ENCODE measurements at places on chromosomes 5 and 9. TPM values are rescaled to one million over a fixed set of nuclear protein-coding genes. Genes with fewer than 3 reads are reported as not detected.

The SKP2 gene
- total RNA-seq, result 30.5 TPM

The PTPN3 gene
- total RNA-seq, result 43.8 TPM

The FGF1 gene
- not detected for total RNA-seq

The RORB gene
- total RNA-seq, result not detected

GRCh38 chr9:69975681-69976080 lies 68.0 kb upstream of the MAMDC2 start:
- DNase-seq, result no peak

DNA sequence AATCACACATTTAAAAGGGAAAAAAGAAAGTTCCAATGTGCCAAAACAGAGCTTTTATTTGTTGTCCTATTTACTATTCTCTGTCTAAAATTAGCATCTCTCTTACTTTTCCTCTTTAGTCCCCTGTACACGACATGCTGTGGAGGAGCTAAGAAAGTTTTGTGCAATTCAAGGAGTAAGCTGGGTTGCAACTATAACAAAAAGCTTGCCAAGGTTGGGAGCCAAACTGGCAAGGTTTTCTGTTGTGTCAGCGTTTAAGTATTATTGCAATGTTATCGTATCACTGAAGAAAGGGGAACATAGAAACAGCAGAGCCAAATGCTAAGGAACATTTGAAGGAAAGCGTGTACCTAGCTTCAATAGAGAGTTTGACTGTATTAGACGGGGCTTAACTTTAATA lies 680.8 kb downstream of the CETN3 start:
- no peak for DNase-seq

GRCh38 chr5:141923448-141924313 lies at the start of gene DELE1:
TSS of gene DELE1 (plus strand) at chr5:141923871. CDS start at chr5:141923942, 71 bp downstream.
- DNase-seq, result peak; percentile 98

GRCh38 chr9:133803028-133803585 lies 65.0 kb upstream of the SARDH start:
- no peak for DNase-seq

DNA sequence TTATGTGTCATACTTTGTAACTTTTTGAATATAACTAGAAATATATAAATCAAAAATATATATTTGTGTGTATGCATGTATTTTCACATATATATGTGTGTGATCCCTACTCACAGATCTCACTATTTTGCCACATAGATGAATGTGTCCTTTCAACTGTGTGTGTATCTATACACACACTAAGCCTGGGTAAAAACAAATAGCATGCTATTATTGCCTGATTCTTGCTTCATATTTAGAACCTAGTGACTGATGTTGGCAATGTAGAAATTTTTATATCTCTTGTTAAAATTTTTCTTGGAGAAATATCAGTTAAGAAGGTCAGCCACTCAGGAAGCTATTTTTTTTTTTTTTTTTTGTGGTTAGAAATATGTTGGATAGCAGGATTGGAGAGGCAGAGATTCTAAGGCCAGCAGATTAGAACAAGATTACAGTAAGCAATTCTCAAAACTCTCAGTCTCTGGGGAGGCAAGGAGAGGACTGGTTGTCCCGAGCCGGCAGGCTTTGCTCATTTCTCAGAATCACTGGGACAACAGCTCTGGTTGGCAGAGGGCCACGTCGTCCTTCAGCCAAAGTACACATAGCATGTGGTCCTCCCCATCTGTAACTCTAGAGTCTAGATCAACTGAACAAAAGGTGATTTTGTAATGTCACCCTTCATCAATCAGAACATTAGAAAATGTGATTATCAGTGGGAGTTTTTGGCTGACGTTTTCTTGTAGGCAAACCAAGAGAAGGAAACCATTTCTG lies 19.7 kb downstream of the C6 start:
- DNase-seq, result peak; percentile 85

DNA sequence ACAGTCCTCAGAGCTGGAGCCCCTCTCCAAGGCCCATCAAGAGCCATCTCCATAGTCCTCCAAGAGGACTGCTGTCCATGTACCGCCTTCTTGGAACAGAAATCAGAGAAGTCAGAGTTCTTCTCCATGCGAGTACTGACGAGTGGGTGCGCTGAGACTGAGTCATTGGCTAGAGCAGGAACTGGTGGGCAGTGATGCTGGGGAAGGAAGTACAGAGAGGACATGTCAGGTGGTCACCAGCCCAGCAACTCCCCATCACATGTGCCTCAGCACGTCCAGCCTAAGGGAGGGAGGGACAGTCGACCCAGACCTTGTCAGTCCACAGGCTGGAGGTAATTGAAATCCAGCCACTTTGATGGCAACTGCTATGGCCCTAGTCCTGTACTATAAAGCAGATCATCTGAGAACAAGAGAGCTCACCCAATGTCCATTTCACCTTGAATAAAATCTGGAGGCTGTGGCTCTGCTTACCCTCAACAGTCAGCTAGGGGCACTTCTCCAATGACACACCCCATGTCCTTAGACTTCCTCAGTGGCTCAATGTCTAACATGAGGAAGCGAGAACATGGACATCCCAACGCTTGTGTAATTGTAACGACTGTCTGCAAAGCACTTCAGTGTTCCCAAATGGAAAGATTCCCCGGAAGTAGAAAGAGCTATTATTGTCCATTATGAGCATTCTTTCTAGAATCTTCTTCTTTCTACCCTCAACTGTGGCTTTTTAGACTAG lies 15.0 kb upstream of the FBP1 start:
- no peak for DNase-seq

DNA sequence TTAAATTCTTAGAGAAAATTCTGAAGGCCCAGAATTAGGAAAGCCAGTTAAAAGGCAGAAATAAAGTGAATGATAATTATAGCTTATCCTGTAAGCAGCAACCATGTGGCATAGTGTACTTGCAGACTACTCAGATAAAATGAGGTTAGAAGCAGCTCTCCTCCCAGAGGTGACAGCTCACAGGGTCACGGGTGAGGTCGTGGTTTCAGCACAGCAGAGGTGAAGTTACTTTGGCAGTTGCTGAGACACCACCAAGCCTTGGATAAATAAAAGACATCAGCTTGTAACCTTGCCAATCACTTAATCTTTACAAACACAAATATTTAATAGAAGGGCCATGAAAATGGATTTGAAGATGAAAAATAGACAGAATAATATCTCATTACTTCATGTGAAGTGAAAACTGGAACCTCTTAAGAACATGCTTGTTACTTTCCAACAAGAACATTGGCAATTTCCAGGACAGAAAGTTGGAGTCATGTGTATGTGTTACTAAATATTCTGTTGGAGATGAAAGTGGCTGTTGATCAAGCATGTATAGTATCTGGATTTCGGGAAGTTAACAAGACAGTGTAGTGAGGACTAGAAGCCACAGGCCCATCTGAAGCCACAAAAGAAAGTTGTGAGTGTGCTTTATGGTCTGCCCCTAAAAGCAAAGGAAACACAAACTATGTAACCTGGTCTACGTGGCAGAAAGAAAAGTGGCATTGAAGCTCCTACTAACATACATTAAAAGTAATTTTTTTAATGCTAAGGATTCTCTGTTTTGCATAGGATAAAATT lies 134.4 kb downstream of the ERCC6L2 start:
- DNase-seq, result no peak

DNA sequence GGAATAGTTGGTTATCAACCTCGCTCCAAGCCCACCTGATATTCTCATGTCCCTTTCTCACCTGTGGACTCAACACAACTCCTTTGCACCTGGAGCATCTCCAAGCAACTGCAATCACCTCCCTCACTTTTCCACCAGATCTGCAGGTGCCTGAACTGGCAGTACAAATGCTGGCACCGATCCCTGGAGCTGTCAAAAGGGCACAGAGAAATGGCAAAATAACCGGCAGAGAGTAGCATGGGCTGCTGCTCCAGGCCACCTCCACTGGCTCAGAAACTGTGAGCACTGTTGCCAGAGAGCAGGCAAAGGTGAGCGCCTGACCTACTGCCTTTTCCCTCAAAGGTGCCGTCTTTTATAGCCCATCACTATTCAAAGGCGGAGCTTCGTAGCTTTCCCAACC lies 14.7 kb downstream of the EQTN start:
- DNase-seq, result no peak

GRCh38 chr9:3875361-3876132 lies 349.7 kb upstream of the RFX3 start:
- DNase-seq, result no peak

GRCh38 chr5:179879003-179879689 lies 20.5 kb upstream of the MRNIP start:
- peak; percentile 36 for DNase-seq

- DNase-seq, result no peak
Observed at GRCh38 chr5:150789943-150790611, 11.5 kb downstream of the SMIM3 start.

DNA sequence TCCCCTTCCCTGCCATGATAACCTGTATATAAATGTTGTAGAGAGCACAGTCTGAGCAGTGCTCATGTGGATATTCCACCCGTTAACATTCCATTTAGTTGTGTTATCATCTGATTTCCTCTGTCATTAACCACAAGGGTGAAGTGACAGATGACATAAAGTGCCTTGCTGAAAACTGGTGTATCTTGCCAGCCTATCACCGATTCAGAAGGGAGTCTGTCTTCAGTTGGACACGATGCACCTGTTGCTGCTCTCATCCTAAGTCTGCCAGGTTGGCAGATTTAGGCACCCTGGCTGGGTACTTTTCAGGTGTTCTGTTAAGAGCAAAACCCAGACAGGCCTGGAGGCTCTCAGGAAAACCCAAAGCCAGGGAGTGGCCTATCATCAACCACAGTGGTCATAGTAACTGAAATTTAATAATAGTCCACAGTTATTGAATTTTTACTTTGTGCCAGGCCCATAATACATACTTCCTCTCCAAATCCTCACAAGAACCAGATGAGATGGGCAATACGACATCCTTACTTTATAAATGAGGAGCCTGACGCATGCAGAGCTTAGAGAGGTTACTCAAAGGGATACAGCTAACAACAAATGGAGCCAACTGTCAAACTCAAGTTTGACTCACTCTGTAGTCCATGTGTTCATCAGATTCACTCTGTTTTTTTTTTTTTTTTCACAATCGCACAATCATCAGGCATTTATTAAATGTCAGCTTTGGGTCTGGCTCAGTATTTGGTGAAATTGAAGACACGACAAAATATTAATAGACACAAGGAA lies 100.7 kb upstream of the SPRY4 start:
- DNase-seq, result no peak

GRCh38 chr9:94630833-94631232 lies 8.5 kb downstream of the FBP1 start:
- DNase-seq, result no peak

DNA sequence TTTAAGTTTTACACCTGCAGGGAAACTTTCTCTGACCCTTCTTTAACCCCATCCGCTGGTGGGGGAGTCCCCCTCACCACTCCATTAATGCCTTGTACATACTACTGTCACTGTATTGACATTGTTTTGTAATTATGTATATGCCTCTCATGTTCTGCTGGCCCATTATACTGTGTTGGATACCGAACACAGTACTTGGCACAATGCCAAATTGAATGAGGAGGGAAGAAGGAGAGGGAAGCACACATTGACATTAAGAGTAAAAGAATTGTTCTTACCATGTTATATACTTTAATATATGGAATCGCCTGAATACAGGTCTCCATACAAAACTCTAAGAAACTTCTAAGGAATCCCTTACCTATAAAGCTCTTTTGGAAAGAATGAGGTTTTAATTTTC lies 73.6 kb upstream of the GRHPR start:
- DNase-seq, result no peak

- no peak for DNase-seq
Observed at GRCh38 chr5:176364765-176365350, 429 bp upstream of the ARL10 start.

DNA sequence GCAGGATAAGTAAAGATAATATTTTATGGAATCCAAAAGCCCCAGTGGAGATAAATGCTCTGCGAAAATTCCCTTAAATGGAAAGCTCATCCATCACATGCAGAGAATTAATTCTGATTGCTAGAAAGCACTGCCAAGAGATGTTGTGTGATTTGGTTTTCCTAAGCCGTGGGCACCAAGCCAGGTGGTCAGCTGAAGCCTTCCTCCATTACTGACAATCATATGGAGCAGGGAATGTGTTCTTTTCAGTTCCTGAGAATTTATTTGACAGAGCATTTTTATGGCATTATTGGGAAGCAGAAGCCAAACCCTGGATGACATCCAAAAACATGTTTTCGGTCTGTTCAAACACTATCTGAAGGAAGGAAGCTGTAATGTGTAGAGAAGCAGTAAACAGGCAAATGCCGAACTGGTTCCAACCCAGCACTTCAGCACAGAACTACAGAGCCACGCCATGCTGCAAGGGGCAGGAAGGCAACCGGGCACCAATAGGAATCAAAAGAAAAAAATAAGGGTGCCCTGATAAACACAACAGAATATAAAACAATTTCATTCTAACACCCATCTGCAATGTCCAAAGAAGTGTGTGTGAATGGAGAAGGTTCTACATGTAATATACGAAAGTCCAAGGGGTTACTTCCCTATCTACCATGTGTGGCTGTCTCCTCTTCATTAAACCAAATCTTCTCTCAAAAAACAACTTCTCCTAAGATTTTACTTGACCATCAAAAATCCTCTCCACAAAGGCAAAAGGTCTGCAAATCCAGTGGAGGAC lies 12.3 kb downstream of the ARSB start:
- DNase-seq, result no peak

DNA sequence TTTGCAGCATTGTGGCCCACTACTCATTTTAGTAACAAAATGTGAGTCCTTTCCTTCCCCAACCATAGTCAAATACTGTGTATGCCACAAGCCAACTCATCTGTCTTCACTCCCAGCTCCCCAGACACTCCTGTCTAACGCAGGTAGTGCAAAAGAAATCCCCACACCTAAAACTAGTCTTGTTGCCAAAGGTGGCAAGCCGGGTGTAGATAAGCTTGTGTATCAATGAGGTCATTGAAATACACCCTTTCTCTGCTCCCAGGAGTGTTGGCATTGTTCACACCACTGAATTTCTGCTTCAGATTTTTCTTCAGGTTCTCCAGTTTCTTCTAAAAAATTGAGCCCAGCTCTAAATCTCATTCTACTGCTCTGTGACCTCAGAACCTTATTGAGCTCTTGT lies 19.7 kb upstream of the RGS7BP start:
- no peak for DNase-seq

DNA sequence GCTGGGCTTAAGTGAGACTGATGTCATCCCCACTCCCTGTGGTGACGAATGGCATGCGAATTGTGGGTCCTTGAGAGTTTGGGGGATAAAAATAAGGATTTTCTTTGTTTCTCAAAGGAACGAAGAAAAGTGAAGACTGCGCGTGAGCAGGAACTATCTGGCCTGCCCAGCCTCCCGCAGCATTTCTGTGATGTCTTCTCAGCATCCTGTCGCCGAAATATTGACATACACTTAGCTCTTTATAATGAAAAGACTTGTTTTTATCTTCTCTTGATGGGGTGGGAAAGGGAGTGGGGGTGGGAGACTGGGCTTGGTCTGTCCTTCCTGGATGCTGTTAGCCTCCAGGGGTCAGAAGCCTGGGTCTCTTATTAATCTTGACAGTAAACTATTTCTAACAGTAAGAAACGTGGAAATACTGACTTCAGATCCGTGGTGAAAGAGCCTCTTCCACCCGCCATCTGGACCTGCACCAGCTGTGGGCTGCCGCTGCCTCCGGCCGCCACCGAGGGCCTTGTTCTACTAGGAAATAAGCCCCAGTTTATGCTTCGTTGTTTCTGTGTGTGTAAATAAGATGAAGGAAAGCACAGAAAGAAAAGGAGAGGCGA lies 239.6 kb downstream of the FANCC start:
- no peak for DNase-seq

GRCh38 chr5:72063219-72063819 lies 44.0 kb upstream of the MAP1B start:
- no peak for DNase-seq

All from Peyer's patch (tissue), 4 donors.